Right forelimb (tissue), 1 donor: ENCODE measurements at places on chromosomes 4 and X.

DNA sequence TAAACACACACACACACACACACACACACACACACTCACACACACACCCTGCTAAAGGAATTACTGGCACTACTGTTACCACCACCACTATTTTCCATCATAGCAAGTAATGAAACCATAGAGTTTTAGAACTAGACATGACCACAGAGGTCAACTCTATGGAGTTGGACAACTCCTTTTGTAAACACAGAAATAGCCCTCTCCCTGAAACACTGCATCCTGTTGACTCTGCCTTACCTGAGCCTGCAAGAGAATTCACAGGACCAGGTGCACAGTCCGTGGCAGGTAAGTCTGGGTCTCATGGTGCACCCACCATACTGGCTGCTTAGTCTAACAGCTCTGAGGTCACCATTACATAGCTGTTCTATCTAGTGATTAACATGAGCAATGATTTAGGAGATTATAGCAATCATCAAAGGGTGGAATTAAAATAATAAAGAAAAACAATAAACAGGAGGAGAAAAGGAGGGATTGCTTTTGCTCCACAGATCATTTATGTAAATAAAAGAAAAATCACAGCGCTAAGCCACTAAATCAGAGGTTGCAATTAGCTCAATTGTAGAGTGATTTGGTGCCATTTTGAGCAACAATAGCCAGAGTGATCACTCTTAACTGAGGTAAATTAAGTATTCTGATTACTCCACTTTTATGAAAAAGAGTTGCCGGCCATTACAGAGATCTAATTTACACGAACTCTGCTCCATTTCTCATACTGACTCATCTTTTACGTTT lies 340.0 kb upstream of the RASGEF1B start:
- no peak for DNase-seq

DNA sequence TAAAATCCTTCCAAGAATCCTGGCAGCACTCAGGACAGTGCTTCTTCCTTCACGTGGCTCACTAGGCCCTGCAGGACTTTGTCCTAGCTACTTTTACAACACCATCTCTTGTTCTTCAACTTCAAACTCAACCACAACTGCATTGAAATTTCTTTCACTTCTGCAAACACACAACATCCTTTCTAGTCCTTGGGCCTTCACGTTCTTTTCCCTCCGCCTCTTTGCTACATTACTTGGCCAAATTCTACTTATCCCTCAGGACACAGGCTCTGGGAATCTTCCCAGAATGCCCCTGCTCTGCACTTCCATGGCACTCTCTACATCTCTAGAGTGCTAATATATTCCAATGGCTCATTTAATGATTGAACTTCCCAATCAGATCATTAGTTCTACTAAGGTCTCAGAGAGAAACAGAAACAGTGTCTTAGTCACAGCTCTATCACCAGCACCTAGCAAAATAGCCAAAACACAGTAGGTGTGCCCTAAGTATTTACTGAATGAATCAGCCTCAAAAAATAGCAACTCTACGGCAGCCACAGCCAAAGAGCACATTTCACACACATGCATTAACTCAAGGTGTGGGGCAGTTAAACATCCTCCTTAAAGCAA lies 73.3 kb downstream of the MANBA start:
- no peak for DNase-seq

DNA sequence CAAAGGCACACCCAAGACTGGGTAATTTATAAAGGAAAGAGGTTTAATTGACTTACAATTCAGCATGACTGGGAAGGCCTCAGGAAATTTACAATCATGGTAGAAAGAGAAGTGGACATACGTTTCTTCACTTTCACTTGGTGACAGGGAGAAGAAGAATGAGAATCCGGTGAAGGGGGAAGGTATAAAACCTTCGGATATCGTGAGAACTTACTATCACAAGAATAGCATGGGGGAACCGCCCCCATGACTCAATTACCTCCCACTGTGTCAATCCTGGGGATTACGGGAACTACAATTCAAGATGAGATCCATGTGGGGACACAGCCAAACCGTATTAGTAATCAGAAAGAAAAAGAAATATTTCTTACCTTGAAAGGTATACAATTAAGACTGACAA lies 782.9 kb upstream of the HS3ST1 start:
- DNase-seq: no peak

- no peak for DNase-seq
Measured at GRCh38 chrX:58025979-58026378, 115.7 kb upstream of the ZXDA start.

DNA sequence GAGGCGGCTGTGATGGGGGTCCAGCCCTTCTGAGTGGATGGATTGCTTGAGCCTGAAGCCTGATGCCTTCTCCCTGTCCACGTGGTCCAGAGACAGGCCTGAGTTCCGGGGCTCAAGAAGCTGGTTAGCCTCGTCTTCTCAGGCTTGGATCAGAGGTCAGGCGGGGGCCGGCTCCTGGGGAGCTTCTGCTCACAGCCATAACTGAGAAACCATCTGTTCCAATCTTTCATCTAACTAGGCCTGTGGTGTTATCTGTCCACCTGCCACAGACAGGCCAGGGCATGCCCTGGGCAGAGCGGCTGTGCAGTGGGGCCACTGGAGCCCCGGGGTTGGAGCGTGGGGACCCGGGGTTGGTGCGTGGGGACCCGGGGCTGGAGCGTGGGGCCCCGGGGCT lies 63.1 kb downstream of the SORCS2 start:
- DNase-seq: no peak

DNA sequence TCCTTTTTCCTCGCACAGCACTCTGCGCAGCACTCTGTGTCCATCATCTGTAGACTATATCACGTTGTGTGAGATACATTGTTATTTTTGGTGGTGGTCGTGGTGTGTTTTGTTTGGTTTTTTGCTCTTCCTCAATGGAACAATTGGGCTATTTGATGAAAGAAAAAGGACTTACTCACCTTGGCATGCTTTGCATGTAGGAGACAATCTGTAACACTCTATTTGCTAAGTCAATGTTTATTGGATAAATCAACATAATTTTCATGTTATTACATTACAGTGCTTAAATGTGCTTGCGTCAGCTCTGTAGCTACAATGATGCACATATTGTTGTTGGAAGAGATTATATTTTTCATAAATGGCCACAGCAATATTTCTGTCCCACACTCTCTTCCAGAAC lies 12.5 kb upstream of the CD99 start:
- DNase-seq: no peak

DNA sequence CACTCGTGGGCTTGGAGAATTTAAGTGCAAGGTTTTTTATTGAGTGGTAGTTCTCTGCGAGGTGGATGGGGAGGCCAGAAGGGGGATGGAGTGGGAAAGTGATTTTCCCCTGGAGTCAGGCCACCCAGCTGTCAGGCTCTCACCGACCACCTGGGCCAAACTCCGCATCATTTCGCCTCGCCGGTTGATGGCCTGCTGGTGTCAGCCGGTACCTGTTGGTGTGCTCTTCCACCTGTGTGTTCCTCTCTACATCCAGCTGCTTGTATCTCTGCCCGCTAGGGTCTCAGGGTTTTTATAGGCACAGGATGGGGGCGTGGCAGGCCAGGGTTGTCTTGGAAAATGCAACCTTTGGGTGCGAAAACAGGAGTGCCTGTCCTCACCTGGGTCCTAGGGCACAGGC lies 200.9 kb downstream of the DACH2 start:
- DNase-seq: no peak

GRCh38 chr4:48472794-48473193 lies 10.3 kb upstream of the SLC10A4 start:
- no peak for DNase-seq

DNA sequence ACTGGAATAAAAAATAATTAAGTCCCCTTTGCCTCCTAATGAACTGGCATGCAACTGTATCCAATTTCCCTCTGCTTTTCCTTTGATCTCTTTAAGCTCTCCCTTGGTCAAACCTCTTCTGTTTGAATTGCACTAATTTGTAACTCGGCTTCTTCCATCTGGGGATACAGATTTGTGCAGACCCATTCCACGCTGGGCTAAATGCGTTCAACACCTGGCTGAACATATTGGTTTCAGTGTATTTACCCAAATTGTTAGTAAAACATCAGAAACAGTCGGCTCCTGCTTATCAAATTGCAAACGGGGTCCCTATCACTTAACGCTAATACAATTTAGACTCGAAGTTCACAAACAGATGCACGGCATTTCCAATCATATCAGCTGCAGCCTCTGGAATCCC lies 124.9 kb upstream of the TAPT1 start:
- no peak for DNase-seq

DNA sequence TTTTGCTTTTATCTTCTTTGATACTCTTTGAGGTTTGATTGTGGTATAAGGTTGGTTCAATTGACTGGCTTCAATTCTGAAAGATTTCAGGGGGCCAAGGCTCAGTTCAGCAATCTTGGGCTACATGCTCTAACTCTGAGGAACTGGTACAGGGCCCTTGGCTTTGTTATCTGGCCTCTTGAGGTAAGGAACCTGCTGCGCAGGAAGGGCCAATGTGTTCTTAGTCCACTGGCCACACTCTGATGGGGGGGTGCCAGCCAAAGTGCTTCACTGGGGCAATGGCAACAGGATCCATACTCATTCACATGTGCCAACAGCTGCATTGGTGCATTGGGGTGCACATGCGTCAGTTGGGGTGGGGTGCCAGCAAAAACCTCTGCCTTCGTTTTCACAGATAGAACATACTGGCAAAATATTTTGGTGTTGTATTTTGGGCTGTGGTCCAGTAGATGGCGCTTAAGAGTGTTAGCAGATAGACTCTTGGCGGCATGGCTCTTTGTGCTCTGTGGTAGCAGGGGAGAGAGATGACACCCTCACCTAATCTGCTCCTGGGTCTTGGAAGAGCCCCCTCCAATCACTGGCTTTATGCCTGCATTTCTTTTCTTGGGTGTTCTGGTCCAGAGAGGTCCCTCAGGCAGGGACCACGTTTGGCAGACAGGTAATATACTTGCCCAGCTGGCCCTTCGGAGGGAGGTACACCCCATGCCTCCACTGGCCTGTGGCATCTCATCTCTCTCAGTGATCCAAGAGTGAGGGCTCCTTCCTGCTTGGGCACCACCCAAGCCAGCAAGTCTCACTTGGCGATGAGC lies 42.9 kb downstream of the NDST3 start:
- no peak for DNase-seq

GRCh38 chr4:39682138-39682537 lies 15.8 kb upstream of the UBE2K start:
- DNase-seq: no peak

- DNase-seq: no peak
Measured at GRCh38 chrX:133175605-133176004, 42.5 kb downstream of the TFDP3 start.

- no peak for DNase-seq
Measured at GRCh38 chr4:71683309-71683708, 100.6 kb downstream of the GC start.

DNA sequence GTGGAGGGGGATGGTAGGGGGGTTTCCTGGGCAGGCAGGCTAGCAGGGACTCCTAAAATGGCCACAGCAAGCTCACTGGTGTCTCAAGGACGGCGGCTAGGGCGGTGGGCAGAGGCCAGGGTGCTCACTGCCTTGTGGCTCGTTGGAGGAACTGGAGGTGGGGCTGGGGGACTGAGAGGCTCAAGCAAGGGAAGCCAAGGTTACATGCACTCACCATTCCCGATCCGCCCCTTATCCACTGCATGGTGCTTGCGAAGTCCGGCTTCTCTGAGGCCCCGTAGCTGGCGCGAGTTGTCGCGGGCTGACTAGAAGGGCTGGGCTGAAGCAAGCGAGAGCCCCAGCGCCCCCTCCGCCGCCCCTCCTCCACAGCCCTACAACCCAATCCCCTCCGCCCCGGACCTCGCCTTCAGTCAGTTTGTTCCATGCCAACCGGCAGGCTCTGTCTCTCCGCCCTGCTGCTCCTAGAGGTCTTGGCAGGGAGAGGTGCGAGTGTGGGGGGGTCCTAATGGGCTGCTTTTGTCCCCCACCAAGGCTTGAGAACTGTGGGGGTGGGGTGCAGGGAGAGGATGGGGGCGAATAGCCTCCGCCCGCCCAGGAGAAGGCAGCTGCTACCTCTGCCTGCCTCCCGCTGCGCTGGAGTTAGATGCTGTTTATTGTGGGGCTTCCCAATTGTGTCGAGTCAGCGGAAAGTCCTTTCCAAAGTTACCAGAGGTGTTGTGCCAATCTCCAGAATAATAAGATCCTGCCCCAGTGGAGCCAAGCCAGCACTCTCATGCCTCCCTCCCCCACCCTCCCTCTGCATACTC lies at the start of gene ARHGEF9:
ARHGEF9 (minus strand) TSS at position 313 of the 806 bp plus-strand sequence; CDS start at position 244, 69 bp downstream.
- DNase-seq: peak; percentile 65

- no peak for DNase-seq
Measured at GRCh38 chr4:111689731-111690130, 455.5 kb upstream of the FAM241A start.

DNA sequence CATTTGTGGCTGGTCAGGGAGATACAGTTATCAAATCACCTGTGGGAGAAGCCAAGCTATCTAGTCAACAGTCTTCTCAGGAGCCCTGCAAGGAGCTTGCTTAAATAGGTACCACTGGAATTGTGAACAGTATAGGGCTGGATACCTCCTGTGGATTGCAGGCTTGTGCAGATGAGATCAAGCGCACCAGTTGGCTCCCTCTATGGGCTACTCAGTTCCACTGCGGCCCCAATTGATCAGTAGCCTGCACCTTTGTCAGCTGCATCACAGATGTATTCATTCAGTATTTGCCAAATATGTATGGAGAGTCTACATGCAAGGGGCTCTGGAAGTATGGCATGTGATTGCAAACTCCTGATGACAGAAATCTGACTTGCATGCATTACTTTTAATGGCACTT lies 28.6 kb downstream of the TEX13A start:
- no peak for DNase-seq

DNA sequence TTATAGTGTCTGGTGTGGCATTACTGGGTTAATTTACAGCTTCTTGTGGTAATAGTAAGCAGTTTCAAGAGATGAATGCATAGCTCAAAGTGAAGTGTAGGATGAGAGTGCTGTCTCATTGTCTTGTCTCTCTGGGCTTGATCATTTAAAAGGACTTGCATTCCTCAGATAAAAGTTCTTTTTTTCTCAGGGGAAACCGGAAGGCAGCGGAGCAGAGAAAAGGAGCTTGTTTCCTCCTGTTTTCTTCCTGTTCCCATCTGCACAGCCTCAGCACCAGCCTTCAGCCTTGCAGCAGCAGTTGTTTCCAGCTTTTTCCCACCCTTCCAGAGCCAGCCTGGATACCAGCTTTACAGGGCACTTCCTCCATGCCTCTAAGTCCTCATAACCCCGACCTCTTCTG lies 61.4 kb upstream of the LGI2 start:
- no peak for DNase-seq

DNA sequence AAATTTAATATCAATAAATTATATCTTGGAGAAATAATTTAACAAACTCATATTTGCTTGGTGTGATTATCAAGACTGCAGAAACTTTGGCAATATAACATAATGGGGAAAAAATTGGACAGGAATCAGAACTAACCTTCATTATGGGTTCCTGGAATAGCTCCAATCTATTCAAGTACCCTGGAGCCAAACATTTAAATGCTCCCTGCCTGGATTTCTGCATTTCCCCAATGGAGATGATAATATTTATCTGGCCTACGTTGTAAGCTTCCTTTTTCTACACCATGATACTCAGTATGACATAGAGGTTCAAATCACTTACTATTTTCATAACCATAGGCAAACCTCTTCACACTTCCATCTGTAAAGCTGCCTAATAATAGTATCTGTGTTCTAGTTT lies 326.8 kb downstream of the TRIML1 start:
- no peak for DNase-seq

- DNase-seq: no peak
Measured at GRCh38 chr4:15376145-15376544, 51.7 kb upstream of the C1QTNF7 start.
